ENCODE measurements at places on chromosomes 11 and 22.

DNA sequence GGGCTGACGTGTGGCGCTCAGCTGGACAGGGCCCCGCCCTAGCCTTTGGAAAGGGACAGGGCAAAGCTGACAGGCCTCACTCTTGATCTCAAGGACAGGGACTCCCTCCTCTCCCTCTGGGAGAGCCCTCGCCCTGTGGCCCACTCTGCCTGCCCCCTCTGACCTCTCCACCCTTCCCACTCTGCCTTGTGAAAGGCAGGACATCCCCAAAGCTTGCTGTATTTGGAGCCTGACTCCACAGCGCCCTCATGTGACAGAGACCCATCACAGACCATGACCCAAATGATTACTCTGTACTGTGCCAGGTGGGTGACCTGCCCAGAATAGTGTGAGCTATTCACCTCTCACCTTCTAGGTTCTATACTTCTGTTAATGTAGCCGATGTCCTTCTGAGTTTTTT lies 18.8 kb downstream of the P2RY2 start:
- DNase-seq = no peak

DNA sequence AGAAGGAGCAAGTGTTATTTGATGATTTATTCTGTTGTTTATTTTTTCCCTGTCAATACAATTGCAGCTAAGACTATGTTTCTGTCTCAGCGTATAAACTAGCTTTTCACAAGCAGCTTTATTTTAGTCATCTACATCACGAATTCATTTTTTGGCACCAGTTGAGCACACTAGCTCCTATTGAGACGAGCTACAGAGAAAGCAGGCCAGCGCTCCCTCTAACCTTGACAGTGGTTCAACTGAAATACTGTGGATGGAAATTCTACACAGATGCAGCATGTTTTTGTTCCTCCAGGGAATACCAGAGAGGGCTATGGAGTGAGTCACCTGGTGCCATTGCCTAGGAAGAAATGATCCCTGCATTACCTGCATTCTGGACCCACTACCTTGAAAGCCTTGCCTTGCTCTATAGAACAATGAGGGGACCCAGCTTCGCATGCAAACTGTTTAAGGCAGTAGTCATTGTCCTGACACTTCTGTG lies 108.2 kb upstream of the ARHGAP42 start:
- no peak for DNase-seq

DNA sequence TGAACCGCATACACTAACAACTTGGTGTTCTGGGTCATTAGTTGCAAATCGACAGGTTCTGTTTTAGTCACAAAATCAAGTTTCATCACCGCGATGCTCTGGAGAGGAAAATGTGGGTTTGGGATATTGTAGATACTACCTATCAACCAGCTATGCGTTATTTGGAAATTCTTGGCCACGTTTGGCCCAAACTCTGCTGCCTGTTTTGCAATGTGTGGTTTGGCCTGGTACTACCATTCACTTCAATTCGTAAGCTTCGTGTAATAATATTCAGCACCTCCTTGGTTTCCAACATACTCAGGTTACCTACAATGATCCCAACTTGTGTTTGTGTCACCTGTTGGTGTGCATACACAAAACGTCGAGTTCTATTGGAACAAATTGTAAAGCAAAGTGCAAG lies 16.2 kb upstream of the ACER3 start:
- no peak for DNase-seq

DNA sequence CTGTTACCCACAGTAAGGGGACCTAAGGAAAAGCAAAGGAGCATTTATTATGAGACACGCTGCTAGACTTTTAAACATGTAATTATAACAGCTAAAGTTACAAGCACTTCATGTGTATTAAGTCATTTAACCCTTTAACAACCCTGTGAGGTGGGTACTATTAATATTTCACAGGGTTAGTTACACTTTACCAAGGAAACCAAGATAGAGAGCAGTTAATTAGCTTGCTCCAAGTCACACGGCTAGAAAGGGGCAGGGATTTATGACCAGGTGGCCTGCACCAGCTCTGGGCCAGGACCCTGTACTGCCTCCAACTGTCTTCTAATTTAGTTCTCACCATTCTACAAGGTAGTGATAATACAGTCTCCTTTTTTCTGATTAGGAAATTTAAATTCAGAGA lies 74.9 kb downstream of the RPL27A start:
- DNase-seq = no peak

DNA sequence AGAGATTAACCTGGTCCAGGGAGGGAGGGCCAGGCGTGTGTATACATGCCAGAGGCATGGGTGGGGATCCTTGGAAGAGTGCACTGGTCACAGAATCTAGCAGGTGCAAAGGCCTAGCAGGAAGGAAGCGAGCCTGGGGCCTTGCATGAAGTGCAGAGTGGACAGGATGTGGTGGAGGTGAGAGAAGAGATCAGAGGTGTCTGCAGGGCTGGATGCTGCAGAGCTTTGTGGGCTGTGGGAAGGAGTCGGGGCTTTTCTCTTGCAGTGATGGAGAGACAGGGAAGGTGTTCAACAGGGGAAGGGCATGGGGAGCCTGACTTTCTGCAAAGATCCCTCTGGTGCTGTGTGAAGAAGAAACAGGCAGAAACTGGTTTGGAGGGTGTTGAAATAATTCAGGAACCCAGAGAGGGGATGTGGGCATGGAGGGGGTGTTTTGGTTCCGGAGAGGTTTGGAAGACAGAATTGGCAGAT lies 2.5 kb upstream of the TPST2 start:
- no peak for DNase-seq

GRCh38 chr11:8928205-8928604 lies 4.5 kb downstream of the C11orf16 start:
- DNase-seq = no peak

- no peak for DNase-seq
These were observed 1.5 kb upstream of the SLC7A4 start for GRCh38 chr22:21033895-21034294.

DNA sequence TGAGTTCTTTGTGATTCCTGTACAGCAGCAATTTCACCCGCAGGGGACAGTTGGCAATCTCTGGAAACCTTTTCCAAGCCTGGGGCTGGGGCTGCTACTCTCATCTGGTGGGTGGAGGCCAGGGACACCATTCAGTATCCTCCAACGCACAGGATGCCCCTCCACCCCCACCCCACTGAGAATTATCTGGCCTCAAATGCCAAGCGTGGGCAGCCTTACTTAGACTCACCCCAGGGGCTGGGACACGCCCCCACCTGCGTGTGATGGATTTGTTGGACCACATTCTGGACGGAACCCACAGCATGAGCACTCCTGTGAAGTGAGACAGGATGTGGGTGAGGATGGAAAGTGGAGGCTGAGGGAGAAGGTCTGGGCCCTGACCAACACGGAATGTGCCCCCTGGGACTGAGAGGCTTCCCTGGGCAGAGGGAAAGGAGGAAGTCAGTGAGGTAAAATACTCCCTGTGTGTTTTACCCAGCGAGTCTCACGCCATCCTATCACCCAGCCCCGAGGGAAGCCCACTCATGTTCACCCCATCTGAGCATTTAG lies 13.7 kb downstream of the RASD2 start:
- no peak for DNase-seq

- DNase-seq = no peak
These were observed 418.7 kb downstream of the SOX6 start for GRCh38 chr11:15937601-15938120.

DNA sequence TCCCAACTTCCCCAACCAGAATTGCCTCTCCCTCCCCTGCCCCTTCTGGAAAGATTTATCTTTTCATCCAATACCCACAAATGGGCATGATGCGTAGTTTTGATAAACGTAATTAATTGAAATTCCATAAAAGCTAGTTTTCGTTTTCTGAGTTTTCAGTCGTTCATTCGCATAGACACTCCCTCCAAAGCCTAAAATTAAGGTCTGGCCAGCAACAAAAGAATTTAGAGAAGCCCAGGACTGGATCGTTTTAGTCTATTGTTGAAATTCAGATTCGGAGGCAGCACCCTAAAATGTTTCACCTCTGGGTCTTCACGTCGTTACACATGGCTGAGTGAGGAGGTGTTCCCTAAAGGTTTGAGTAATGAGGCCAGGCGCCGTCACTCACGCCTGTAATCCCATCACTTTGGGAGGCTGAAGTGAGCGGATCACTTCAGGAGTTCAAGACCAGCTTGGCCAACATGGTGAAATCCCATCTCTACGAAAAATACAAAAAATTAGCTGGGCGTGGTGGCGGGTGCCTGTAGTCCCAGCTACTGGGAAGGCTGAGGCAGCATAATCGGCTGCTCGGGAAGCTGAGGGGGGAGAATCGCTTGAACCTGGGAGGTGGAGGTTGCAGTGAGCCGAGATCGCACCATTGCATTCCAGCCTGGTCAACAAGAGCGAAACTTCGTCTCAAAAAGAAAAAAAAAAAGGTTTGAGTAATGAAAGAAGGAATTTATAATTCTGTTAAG lies 589 bp upstream of the NDUFC2 start:
- DNase-seq = no peak

- no peak for DNase-seq
These were observed 3.2 kb downstream of the EHF start for GRCh38 chr11:34624069-34624468.

- no peak for DNase-seq
These were observed 18.8 kb upstream of the WDR74 start for GRCh38 chr11:62858201-62858600.

DNA sequence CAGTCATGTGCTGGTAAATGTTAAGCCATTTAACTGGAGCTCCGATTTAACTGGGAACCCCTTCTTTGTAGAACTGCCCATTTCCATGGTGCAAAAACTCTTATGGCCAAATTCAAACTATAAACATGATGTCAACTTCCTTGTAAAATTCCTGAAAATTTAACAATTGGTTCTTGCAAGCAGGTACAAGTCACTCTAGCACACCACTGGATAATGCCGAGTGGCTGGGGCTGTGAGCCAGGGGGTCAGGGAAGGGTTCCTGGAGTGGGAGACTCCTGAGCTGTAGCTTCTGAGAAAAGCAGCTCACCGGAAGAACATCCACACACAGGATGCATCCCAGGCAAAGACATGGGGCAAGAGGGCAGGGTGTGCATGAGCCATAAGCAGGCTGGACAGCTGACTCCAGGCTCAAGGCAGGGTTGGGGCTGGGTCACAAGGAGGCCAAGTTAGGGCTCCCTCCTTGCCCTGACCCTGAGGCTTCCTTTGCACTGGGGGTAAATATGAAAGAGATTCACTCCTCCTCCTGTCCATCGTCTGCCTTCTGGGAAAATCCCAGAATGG lies 18.2 kb downstream of the P2RY2 start:
- no peak for DNase-seq

DNA sequence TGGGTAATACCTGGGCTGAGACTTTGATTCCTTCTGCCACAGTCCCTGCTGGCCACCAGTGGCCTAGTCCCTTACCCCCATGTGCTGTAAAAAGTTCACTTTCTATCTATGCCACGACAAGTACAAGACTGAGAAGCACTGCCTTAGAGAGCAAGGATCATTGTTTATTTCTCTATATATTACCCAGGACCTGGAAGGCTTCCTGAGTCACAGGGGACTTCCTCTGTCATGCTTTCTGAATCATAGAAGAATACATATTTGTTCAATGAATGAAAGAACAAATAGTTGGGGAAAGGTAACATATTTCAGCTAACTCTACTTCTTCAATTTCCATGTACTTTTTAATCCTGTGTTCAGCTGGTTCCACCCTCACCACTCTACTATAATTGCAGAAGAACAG lies 5.5 kb upstream of the SYT9 start:
- DNase-seq = no peak

GRCh38 chr11:19679952-19680828 lies 32.4 kb upstream of the NAV2 start:
- DNase-seq = no peak

DNA sequence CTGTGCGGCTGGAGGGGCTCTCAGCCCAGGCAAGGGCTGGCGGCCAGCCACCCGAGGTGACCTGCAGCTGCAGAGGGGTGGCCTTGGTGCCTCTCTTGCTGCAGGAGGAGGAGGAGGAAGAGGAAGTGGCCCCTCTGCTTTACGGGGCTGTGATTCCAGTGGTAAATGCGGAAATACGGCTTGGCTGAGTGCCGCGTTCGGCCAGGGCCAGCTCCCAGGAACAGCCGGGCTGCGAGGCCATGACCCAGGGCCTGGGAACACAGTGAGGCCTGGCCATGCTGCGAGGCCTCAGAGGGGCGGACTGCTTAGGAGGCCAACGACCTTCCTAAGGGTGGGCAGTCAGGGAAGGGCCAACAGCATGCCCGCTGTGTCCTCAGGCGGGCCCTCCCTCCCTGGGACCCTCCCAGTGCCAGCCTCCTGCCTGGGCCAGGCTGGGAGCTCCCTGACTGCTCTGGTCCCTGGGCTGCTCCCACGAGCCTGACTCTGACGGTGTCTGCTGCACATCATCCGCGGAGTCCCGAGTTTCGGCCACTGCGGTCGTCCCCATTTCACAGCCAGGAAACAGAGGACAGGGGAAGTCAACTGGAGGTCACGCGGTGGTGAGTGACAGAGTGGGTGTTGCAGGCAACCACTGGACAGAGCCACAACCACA lies 20.8 kb upstream of the PPARA start:
- no peak for DNase-seq

- no peak for DNase-seq
These were observed 623.8 kb upstream of the CHORDC1 start for GRCh38 chr11:90846628-90847027.

DNA sequence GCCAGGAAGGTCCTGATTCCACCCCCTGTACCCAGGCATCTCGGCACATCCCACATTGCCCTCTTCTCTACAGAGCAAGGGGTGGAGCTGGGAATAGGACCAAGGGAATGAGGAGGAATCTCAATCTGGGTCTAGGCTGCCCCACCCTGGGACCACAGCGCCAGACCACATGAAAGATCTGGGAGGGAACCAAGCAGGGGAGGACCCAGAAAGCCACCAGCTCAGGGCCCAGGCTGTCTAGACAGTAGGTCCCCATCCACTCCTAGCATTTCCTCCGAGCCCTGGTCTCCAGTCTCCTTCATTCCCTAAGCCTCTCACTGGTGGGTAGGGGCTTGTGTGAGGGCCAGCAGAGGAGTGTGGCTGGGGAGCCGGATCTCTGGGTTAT lies 11.6 kb downstream of the PHLDB1 start:
- DNase-seq = no peak

DNA sequence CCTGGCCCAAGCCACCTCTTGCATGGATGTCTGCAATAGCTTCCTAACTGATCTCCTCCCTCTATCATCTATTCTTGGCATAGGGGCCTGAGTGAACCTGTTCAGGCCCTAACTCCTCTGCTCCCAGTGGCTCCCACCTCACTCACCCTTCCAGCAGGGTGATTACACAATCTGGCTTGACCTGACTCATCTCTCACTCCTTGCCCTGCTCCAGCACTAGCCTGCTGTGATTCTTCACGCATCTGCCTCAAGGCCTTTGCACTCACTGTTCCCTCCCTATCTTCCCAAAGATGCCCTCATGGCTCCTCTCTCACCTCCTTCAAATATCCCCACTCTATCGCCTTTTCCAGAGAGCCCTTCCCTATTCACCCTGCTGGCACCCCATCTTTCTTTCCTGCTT lies 10.5 kb downstream of the SCN4B start:
- no peak for DNase-seq

DNA sequence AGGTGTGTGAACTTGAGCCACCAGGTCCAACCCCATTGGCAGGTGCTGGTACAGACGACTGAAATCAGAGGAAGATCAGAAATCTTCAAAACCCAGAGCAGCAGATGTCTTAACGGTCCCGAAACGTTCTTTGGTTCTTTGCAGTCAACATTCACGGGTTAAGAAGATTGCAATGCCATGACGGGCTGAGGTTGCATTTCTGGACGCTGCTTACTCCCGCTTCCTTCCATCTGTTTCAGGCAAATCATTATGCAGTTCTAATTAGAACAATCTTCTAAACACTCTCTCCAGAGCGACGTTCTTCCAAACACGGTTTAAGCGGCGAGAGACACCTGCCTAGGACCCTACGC lies 492 bp upstream of the LUZP2 start:
- DNase-seq = no peak

- DNase-seq = no peak
These were observed 3.5 kb upstream of the AMPD3 start for GRCh38 chr11:10451426-10452116.

- DNase-seq = no peak
These were observed at the start of gene HSPA8 for GRCh38 chr11:123061403-123062157. HSPA8 (minus strand) TSS chr11:123062136; CDS start chr11:123061324, 812 bp downstream.
